ENCODE measurements at places on chromosomes 5 and 9.
A peak's percentile ranks its signal among the peaks of the same experiment; 100 is the strongest.

GRCh38 chr5:135546912-135547311, 11.1 kb upstream of the NEUROG1 start:
- DNase-seq, result no peak

GRCh38 chr9:1009101-1009707, 32.7 kb downstream of the DMRT3 start:
- peak; percentile 77 for DNase-seq

- peak; percentile 38 for DNase-seq
Observed at GRCh38 chr9:129584136-129584535, 36.8 kb downstream of the C9orf50 start.

GRCh38 chr9:73655831-73656230, 504.2 kb downstream of the ANXA1 start:
- no peak for DNase-seq

DNA sequence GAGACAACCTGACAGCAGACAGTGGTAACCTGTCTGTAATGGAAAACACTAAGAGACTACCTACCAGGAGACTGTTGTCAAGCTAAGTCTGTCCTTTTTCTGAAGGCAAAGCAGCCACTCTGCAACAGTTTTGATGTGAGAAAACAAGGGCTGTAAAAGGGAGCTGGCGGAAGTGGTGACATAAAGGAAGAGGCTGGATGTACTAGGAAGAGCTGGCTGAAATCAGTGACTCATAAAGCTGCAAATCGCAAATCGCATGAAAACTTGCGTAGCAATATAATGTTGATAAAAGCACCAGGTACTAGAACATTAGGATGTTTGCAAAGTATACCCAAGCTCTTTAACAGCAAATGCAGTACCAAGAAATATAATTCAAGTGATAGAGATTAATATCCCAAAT, 1.4 kb downstream of the NSUN2 start:
- no peak for DNase-seq

Data from NCI-H1105 treated with DMSO at 0.1 percent for 48 hours (cell line).